ENCODE measurements at places on chromosomes 6 and 20. TPM values are rescaled to one million over a fixed set of nuclear protein-coding genes. Genes with fewer than 3 reads are reported as not detected.

DNA sequence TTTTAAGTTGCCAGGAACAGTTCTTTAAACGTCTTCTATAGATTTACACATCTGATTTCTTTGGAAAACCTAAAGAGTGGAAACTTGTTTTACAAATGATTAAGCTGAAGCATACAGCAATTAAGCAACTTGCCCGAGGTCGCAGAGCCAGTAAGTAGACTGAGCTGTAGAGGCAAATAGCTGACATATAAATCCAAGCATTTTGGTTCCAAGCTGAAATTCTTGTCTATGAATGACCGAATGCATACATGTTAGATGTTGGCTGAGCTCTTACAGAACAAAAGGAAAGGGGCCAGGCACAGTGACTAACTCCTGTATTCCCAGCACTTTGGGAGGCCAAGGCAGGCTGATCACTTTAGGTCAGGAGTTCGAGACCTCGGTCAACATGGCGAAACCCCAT is 101.8 kb upstream of the SGK1 start:
- no peak for DNase-seq

DNA sequence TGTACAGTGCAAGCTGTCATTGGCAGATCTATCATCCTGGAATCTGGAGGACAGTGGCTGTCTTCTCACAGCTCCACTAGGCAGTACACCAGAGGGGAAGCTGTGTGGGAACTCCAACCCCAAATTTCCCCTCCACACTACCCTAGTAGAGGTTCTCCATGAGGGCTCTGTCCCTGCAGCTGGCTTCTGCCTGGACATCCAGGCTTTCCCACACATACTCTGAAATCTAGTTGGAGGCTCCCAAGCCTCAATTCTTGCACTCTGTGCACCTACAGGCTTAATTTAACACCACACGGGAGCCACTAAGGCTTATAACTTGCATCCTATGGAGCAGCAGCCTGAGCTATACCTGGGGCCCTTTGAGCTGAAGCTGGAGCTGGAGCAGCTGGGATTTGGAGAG is 43.0 kb upstream of the TRIM39 start:
- no peak for DNase-seq

GRCh38 chr20:32968478-32969241 is 35.6 kb downstream of the SUN5 start:
- no peak for DNase-seq

DNA sequence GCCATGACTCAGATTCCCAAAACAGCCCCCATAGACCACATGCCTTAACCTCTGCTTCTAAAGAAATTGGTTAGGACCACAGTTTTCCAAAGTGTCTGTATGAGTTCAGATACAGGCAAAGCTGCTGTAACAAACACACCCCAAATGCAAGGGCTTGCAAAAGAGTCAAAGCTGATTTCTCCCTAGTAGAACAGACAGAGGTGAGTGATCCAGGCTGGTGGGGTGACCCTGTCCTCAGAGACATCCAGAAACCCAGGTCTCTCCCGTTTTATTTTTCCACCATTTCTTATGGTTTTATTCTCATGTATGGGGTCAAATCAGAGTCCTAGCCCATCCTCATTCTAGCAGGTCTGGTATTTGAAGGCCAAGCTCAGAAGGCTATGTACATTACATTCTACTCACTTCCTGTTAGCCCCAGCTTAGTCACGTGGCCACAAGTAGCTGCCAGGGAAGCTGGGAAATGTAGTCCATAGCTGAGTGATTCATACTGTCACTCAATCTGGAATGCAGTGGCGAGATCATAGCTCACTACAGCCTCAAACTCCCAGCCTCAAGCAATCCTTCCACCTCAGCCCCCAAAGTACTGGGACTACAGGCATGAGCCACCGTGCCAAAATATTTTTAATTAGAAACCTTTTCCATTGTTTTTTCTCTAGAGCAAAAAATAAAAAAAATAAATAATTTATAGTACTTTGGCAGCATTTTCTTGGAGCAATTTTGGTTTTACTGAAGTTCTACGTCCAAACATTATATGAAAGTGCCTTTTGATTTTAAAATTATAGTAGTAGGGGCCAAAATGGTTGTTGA is 175.2 kb downstream of the ZMYND8 start:
- DNase-seq = no peak

- DNase-seq = no peak
These were observed 262.4 kb upstream of the AGPAT4 start for GRCh38 chr6:161536224-161536630.

DNA sequence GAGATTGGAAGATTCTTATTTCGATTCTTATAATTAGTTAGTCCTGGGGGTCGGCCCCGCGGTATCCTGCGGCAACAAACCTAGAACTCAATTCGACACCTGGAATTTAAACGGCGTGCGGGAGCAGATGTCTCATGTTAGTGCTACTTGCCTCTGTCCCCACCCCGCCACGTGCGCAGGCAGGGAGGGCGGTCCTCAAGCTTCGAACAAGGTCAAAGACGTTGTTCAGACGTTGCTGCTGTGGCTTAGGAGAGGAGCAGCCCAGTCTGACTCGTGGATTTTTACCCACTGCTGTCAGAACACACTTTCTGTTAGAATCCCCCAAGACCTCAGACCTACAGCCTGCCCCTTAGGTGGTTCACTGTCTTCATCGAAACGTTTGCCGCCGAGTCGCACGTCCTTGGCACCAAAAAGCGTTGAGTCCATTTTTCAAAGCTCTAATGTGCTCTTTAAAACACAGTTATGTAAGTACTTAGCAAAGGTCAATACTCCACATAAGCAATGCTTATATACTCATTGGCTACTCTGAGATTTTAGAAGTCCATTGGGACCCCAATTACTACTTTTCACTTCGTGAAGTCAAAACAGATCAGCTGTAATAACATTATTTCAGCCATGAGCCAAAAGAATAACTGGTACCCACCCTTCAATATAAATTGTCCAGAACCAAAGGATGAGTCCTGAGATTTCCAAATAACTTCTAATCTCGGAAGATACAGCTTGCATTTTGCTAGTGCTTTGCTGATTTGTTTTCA is 2.7 kb upstream of the C6orf62 start:
- no peak for DNase-seq

DNA sequence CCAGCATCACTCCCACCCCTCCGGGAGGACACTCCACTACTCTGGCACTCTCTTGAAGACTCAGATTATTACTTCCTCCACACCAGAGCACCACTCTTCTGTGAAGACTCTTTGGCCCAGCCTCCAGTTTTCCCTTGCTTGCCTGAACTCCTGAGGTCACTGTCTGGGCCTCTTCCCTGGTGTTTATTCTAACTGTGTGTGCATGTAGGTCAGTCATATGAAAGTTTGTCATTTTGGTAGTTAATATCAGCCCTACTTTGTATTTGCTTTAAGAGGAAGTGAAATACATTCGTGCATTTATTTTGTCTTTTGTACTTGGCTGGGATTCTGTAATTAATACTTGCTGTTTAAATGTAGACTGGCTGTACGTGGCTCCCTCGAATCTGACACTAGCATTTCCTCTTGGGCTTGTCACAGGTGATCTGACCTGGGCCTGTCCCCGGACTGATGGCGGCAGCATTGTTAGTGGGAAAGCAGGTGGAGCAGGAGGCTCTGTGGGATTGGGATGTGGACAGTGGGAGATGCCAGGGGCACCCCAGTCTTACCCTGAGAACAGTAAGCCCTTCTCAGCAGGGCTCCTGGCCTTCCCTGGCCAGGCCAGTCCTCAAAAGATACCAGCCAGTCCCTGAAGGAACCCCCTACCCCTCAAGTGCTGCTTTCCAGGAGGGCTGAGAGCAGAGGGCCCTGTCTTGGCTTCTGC is 350.5 kb downstream of the CDC5L start:
- no peak for DNase-seq

DNA sequence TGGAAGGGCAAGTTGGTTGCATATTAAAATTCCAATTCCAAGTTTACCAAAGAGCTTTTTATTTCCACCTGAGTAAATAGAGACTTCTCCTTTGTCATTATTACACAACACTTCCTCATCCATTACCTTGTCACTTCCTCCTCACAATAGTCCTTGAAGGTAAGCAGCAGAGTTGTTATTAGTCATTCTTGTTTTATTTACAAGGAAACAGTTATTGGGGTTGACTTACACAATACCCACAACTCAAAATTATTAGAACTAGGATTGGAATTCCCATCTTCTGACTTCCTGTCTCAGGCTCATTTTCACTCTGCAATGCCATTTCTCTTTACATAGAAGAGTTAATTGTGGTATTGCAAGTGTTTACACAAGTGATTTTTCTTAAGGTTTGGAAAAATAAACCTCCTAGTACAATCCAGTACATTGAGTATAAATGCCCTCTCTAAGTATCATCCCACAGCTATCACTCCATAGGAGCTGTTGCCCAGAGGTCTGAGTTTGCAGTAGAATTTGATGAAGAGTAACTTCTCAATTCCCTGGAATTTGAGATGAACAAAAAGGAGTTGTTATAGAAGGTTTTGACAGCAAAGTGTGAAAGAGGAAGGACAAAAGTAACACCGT is 28.9 kb upstream of the MTRF1L start:
- DNase-seq = no peak

- no peak for DNase-seq
These were observed 45.5 kb downstream of the ANKS1A start for GRCh38 chr6:34934516-34934915.

The TFAP2B gene
- not detected for total RNA-seq

The PBOV1 gene
- not detected for total RNA-seq

The DEFB124 gene
- not detected for total RNA-seq

The C20orf204 gene
- total RNA-seq = 1.2 TPM
